ENCODE measurements at places on chromosomes 6 and 20.

DNA sequence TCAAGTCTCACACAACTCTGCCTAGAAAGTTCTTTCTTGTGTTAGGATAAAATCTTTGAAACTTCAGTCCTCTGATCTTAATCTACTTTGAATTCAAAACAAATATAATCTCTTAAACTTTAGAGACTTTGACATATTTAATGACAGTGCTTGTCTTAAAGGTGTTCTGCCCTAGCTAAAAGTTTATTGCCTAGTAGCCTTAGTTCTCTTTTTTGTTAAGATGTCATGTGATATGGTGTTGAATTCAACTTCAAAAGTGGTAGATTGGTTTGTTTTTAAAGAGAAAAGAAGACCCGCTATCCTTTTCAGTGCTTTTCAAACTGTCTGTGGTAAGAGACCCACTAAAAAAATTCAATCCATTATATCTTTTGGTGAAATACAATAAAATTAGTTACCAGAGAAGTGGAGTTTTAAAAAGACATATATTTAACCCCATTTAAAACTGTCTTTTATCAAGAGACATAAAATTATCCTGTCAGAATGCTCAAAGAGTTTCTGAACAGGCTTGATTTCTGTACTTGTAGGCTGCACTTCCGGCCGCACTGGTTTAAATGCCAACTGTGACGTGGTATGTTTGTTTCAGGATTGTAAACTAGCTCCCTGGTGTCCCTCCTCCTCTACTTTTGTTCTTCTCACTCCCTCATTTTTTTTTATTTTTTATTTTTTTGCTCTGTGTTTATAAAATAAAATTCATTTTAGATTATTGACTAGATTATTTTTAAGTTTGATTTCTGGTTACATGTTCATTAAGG lies 76.5 kb downstream of the QKI start:
- no peak for DNase-seq

DNA sequence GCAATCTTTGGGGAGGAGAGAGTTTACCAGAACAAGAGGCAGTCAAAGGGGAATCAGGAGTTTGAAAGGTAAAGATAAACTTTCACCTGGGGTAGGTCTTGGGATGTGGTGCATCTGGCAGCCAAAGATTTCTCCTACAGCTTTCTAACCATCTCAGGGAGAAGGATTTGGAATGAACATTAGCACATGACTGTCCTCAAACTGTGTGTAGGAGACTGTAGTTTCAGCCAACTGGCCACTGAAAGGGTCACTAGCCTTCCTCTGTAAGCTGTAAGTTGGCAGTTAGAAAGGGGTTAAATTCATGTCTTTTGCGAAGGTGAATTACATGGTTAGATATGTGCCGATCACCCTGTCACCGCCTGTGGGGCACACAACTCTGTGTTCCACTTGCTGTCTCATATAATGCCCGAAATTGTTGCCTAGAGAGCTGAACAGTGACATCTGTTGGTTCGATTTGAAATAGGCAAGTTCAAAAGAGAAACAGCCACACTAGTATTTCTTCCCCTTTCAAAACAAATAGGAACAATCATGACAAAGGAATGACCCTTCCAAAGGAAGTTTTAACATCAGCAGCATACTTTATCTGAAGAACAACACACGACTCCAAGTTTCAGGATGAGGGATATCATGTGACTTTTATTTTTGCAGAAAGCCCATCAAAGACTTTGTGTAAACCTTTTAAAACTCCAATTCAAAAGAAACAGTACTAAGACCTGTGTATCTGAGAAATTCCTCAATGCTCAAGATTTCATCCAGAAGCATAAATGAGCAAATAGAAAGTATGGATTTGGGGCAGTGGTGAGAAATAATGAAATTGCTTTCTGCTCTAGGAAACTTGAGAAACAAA lies 1.1 kb upstream of the OPN5 start:
- peak; percentile 1 for DNase-seq

- DNase-seq = no peak
Observed at GRCh38 chr6:118912646-118913045, 18.7 kb downstream of the ASF1A start.

DNA sequence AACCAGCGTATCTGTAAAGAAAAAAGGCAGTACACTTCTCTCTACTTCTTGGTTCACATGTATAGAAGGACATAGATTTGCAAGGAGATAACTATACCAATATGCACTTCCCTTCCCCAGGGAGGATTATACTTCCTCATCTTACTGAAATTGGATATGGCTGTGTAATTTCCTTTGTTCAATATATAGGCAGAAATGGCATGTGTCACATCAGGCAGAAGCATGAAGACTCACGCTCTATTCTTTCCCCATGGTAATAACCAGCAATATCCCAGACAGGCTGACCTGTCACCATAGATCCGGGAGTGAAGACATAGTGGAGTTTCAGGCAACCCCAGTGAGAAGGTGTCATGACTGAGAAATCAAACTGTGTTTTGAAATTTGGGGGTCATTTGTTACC lies 518.3 kb downstream of the KIF16B start:
- no peak for DNase-seq

- no peak for DNase-seq
Observed at GRCh38 chr6:148915810-148916209, 169.0 kb downstream of the UST start.

- peak; percentile 53 for DNase-seq
Observed at GRCh38 chr6:149480502-149481280, 4.1 kb downstream of the ZC3H12D start.

DNA sequence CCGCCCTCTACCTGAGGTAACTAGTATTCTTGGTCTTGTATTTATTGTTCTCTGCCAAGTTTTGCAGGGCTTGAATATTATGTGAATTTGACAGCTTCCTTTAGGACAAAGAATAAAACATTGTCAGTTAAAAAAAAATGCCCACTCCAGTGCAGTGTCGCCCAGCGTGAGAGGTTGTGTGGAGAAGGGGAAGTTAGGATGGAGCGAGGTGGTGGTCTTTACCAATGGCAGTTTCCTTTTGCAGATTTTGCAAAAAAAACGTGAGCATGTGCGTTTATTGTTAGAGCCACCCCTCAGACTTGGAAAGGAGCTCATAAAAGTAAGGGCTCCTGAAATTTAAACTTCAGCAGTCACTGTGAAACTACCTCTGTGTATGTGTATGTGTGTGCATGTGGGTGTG lies 28.3 kb downstream of the UST start:
- DNase-seq = no peak

DNA sequence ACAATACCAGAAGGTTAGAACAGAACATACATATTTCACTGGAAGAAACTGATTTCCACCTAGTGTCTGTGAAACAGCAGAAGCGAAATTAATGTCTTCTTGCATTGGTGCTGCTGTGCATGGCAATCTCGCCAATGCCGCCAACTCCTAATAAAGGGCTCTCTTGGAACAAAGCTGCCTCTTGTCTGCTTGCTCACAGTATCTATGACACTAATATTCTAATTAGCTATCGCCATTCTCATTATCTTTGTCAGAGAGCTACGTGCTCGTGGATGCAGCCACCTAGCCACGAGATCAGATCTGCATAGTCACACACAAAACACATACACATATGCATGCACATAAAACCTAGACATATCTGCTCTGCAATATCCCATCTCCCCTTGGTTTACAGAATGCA lies 145.9 kb upstream of the OLIG3 start:
- no peak for DNase-seq

- no peak for DNase-seq
Observed at GRCh38 chr20:63438121-63438520, 34.3 kb downstream of the KCNQ2 start.

- no peak for DNase-seq
Observed at GRCh38 chr6:166473886-166474571, 91.3 kb upstream of the MPC1 start.

DNA sequence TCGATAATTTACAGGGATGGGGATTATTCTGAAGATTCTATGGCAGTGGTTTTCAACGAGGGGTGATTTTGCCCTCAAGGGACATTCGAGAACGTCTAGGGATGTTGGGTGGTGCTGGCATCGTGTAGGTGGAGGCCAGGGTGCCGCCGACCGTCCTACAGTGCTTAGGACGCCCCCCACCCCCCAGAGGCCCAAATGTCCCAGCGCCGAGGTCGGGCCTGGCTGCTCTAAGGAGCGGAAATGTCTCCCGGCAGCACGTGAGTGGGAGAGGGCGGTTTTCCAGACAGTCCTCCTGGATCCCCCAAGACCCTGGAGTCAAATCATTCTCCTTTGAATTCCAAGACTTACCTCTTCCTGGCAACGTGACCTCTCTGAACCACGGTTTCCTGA lies 101.9 kb downstream of the CDH4 start:
- DNase-seq = no peak

- DNase-seq = peak; percentile 82
Observed at GRCh38 chr6:90274451-90275030, 22.1 kb downstream of the BACH2 start.

GRCh38 chr6:135267085-135267484 lies 86.0 kb downstream of the MYB start:
- DNase-seq = no peak

GRCh38 chr6:49939993-49940498 lies 23.9 kb downstream of the DEFB114 start:
- DNase-seq = no peak

- DNase-seq = no peak
Observed at GRCh38 chr20:13844296-13844695, 59.5 kb downstream of the NDUFAF5 start.

- DNase-seq = no peak
Observed at GRCh38 chr6:42471142-42471541, 19.4 kb upstream of the TRERF1 start.

GRCh38 chr6:38460186-38460585 lies 179.5 kb downstream of the BTBD9 start:
- DNase-seq = no peak

- no peak for DNase-seq
Observed at GRCh38 chr6:90045535-90045934, 151.3 kb downstream of the GJA10 start.

GRCh38 chr6:70651326-70651905 lies 16.3 kb upstream of the SMAP1 start:
- peak; percentile 21 for DNase-seq

DNA sequence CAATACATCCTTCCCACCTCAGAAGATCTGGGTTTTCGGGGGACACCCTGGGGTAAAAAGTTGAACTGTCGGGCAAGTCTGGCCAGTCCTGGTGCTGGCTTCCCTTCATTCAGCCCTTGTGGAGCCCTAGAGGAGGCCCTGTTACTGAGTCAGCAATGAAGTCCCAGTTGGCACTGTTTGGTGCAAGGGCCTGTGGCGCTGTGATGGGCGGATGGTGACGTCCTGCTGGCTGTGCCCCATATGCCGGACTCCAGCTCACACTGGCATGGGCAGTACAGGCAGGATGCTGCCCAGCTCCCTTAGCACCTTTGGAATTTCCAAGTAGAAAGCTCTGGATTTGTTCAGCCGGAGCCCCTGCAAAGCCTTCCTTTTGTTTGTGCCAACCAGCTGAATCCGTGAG lies 186.2 kb upstream of the PMEPA1 start:
- no peak for DNase-seq

- no peak for DNase-seq
Observed at GRCh38 chr6:131937226-131937625, 13.9 kb downstream of the CCN2 start.

- no peak for DNase-seq
Observed at GRCh38 chr6:110549277-110549676, 72.9 kb upstream of the SLC22A16 start.

- DNase-seq = no peak
Observed at GRCh38 chr6:9948678-9949077, 466.2 kb downstream of the TFAP2A start.

- DNase-seq = no peak
Observed at GRCh38 chr6:167791091-167791779, 35.5 kb upstream of the AFDN start.

- peak; percentile 96 for DNase-seq
Observed at GRCh38 chr6:31958741-31959739, at the start of the genes NELFE and SKIC2. NELFE (minus strand) TSS chr6:31958971; CDS start chr6:31958446, 525 bp downstream. SKIC2 (plus strand) TSS chr6:31959175; CDS start chr6:31959193, 18 bp downstream.

DNA sequence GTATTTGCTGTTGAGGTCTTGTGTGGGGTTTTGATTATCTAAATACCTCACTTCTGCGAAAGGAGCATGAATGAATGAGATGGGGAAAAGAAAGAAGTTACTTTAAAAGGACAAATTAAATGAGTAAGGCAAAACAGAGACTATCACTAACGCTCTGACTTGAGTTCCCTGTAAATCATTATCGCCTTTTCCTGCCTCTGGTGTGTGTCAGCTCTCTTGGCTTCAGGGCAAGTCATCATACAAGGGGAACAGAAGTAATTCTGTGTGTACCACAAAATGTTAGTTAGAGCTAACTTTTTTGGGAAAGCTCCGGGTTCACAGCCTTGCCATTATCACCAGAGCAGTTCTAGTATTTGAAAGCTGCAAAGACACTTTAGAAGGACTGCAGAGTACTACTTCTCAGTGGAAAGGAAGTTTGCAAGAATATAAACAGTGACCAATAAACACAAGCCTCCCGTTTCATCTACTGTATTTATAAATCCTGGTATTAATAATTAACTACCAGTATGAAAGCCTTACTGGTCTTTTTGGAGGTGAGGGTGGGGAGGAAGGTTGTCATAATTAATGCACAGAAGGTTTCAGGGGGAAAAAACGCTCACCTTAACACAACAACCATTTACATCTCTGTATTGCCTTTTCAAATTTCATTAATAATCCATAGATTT lies 1.2 kb downstream of the DZANK1 start:
- no peak for DNase-seq

GRCh38 chr20:19949195-19949867 lies 67.8 kb upstream of the NAA20 start:
- no peak for DNase-seq

DNA sequence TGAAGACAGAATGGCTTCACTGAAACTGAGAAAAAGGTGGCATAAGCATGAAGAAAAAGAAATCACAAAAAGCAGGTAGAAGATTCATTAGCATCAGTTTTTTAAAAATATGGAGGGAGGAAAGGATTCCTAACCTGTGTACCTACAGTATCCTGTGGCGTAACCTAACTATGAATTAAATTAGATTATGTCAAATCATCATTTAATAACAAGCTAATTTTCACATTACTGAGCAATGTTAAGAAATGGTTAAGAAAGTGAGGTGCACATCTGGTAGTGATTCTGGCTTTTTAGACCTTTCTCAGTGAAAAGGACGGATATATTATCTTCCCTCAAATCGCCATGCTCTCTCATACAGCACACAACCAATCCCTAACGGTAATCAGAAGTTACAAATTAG lies 12.5 kb downstream of the CD164 start:
- no peak for DNase-seq

- DNase-seq = peak; percentile 63
Observed at GRCh38 chr6:3159805-3160781, 2.7 kb upstream of the TUBB2A start.

DNA sequence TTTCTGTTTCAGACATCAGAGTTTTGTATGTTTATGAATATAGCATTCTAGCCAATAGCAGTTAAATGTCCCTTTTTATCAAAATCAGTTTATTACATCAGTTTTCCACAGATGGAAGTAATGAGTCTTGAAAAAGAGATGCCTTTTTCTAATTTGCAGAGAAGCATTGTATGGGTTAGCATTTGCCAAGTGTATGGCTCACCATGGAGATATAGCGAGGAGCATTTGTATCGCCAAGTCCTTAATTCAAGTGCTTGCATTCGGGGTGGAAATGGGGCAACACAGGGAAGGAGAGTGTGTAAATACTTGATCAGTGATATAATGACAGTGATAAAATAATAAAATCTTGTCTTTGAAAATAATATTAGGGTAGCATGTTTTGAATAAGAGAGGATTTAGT lies 42.9 kb downstream of the TXLNB start:
- no peak for DNase-seq
